ENCODE measurements at places on chromosomes 5 and 9.
A peak's percentile ranks its signal among the peaks of the same experiment; 100 is the strongest.

DNA sequence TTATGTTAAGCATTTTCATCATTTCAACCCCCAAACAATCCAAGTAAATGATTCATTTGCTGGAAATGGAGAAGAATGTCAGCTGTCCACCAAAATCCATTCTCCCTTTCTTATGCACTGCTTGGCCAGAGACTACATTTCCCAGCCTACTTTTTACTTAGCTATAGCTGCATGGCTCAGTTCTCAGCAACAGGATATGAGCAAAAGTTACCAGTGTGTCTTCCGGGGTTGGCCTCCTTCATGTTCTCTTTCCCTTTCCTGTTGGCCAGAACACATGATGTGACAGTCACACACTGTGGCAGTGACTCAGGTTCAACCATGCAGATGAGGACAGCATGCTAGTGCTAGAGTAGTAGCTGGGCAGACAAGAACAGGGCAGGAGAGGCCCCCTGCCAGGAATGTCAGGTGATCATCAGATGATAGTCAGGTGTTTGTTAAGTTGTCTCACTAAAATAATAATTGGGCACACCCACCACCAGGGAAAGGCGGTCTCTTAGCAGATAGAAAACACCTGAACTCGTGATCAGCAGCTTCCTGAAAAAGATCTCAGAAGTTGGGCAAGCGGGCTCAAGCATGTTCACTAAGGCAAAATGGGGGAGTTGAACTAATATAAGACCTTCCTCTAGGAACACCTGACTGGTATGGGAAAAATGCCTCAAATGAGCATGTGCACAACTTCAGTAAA, 12.2 kb downstream of the GPR150 start:
- DNase-seq: no peak

GRCh38 chr5:88145611-88146467, 122.8 kb downstream of the TMEM161B start:
- DNase-seq: no peak

DNA sequence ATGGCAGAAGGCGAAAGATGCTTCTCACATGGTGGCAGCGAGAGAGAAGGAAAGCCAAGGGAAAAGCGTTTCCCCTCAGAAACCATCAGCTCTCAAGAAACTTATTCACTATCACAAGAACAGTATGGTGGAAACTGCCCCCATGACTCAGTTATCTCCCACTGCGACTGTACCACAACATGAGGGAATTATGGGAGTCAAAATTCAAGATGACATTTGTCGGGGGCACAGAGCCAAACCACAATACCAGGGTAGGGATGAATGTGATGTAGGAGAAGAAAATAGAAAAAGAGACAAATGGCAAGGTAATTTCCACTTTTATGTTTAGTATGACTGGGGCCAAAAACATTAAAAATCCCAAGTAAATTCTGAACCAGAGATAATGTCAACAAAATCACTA, 216.8 kb downstream of the TRIM36 start:
- no peak for DNase-seq

- no peak for DNase-seq
These were observed 90.2 kb upstream of the SH3GL2 start for GRCh38 chr9:17488662-17489061.

DNA sequence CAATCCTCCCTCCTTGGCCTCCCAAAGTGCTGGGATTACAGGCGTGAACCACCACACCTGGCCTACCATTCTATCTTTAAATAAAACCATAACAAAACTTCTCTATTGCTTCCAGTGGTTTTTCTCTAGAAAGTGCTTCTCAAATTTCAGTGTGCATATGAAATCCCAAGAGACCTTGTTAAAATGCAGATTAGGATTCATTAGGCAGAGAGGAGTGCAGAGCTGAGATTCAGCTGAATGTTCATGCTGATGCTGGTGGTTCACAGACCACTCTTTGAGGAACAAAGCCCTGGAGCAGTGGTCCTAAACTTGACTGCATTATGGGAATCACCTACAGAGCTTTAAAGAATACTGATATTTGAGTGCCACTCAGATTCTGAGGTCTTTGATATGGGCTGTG, 28.2 kb downstream of the CARD6 start:
- no peak for DNase-seq

- no peak for DNase-seq
These were observed 145.9 kb downstream of the PRELID2 start for GRCh38 chr5:145689235-145689634.

GRCh38 chr9:71602652-71603051, 165.7 kb downstream of the CEMIP2 start:
- DNase-seq: no peak

DNA sequence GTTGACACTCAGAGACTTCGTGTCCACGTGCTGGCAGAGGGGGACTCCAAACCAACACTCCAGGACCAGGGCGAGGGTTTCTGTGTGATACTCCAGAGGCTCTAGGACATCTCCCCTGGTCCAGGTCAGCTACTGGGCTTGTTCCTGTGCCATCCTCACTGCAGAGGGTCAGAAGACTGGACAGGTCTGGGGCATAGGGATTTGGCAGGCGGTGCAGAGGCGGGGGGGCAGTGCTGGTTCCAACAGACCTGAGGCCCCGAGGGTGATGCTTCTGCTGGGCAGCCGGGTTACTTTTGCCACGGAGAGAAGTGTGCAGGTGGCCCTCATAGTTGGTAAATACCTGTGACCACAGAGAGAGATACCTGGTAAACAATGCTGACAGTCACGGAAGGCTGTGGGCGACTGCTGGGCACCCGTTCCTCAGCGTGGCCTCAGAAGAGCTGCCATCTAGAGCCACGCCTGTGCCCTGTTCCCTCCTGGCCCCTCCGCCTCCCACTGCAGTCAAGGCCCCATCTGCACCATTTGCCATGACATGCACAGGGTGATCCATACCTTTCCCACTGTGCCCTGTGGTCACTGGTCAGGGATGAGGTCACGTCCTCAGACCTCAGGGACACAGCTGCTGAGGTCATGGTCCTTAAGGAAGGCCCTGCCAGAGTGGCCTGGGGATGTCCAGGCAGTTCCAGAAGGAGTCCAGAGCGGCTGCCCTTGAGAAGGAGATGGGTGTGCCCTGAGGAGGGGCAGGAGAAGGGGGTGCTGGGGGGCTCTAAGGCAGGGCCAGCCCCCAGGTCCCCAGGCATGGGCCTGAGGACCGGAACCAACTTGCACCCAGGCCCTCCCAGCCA, 30.0 kb downstream of the TRIP13 start:
- peak; percentile 58 for DNase-seq

GRCh38 chr9:8486095-8486494, 686.5 kb upstream of the DMAC1 start:
- no peak for DNase-seq

- no peak for DNase-seq
These were observed 115.9 kb downstream of the RGS3 start for GRCh38 chr9:113579283-113580040.

DNA sequence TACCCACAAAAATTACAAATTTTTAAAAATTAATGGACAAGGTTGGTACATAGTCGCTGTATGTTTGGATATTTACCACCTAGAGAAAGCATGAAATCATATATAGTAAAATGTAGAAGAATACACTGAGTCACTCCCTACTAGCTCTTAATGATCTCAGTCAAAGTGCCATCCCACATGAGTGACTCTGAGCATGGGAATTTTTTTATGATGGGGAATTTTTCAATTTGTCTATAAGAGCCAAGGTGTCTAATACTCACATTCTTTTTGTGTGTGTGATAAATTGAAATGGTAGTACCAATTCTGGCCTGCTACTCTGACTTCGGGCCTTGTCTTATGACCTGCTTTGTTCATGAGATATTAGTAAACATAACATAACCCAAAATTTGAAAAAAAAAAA, 483.2 kb downstream of the CDH10 start:
- DNase-seq: no peak

- no peak for DNase-seq
These were observed 6.0 kb downstream of the LRSAM1 start for GRCh38 chr9:127457191-127457878.

- DNase-seq: no peak
These were observed 95.4 kb upstream of the LIFR start for GRCh38 chr5:38651806-38652205.

GRCh38 chr9:83633676-83634075, 10.7 kb downstream of the IDNK start:
- no peak for DNase-seq

- DNase-seq: no peak
These were observed 474.1 kb upstream of the TUSC1 start for GRCh38 chr9:26152350-26152749.

GRCh38 chr5:83034036-83034435, 43.2 kb downstream of the TMEM167A start:
- DNase-seq: peak; percentile 64

GRCh38 chr5:163363389-163363788, 74.0 kb upstream of the CCNG1 start:
- DNase-seq: no peak

GRCh38 chr5:17378346-17378997, 119.6 kb upstream of the TAF11L2 start:
- DNase-seq: no peak

DNA sequence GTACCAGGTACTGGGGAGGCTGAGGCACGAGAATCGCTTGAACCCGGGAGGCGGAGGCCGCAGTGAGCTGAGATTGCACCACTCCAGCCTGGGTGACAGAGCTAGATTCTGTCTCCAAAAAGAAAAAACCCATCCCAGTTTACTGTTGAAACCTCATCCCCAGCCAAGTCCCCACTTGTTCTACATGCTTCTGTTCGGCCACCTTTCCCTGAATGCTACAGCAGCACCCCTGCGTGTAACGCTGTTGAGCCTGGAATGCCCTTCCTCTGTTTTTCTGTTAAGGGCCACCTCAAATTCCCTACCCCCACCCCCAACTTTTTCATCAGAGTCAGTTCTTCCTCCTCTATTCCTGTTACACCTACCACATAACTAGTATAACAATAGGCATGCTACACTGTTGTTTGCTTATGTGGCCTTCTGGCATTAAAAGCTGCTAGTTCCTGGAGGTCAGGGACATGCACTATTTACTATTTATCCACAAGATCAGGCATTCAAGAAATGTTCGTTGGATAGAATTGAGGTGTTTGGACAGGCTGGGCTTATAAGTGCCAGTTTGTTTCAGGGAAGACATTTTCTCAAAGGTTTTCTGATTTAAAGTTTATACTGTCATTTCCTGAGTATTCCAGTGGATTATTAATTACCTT, 47.1 kb upstream of the C5orf47 start:
- DNase-seq: no peak

GRCh38 chr5:67257077-67257476, 60.5 kb upstream of the CD180 start:
- DNase-seq: no peak

DNA sequence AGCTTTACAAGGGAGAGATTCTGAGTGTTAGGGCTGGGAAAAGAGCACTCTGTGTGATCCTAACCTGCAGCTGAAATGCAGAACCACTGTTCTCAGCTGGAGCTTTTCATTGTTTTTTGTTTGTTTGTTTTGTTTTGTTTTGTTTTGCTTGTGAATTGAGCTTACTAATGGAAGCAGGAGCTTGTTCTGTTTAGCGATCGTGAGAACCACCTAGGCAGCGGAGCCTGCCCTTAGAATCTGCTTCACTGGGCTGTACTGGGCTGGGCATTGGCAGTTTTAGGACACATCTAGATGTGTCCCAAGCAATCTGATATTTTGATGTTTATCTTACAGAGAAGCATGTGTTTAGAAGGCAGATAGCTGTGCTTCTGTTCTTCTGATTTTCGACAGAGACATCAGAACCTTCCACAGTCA, 14.3 kb downstream of the SYK start:
- DNase-seq: no peak

DNA sequence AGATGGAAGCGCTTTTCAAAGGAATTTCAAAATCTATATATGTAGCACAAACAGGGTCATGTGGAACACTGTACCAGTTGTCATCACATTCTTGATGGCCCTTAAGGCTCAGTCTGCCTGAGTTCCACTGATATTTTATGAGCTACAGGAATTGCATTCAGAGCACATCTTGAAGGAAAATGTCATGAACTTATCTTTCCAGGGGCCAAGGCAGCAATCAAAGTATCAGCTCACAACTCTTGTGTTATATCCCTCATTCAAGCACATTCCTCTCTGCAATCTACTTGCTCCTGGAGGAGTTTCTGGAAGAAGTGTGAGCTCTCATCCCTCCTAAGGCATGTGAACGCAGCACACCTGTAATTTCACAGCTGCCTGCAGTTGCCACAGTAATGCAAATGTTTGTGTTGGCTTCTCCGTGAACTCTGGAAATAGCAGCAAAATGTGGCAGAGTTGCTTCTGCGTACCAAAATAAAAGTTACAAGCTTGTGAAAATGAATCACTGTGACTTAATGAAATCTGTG, 89.7 kb upstream of the EQTN start:
- no peak for DNase-seq

DNA sequence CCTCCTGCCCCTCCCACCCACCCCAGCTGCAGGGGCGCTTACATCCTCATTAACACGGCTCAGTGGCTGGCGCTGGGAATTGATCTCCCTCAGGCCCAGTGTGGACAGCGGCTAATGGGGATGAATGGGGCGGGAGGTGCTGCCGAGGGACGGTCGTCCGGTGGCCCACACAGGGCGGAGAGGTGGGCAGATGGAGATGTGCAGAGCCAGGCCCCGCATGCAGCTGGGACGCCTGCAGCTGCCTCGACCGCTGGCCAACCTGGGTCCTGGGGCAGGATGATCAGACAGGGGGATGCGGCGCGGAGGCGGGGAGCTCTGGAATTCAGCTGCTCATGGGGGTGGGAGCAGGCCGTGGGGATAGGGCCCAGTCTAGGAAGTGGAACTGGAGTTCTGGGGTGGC, 17.6 kb downstream of the TSPAN17 start:
- DNase-seq: no peak

DNA sequence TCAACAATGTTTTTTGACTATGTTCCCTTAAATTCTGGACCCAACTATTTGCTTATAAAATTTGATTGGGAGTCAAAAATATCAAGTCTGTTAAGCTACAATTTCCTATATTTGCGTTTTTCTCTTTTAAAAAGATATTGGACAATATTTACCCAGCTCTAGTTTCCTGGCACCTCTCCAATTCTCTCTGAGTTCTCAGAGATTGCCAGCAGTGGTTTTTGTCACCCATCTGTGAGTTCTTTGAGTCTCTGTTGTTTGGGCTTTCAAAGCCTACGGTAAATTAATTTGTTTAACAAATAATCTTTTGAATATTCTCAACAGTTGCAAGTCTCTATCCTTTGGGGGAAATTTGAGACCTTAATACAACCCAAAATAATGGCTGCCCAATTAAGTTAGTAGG, 174.2 kb upstream of the PUM3 start:
- no peak for DNase-seq

DNA sequence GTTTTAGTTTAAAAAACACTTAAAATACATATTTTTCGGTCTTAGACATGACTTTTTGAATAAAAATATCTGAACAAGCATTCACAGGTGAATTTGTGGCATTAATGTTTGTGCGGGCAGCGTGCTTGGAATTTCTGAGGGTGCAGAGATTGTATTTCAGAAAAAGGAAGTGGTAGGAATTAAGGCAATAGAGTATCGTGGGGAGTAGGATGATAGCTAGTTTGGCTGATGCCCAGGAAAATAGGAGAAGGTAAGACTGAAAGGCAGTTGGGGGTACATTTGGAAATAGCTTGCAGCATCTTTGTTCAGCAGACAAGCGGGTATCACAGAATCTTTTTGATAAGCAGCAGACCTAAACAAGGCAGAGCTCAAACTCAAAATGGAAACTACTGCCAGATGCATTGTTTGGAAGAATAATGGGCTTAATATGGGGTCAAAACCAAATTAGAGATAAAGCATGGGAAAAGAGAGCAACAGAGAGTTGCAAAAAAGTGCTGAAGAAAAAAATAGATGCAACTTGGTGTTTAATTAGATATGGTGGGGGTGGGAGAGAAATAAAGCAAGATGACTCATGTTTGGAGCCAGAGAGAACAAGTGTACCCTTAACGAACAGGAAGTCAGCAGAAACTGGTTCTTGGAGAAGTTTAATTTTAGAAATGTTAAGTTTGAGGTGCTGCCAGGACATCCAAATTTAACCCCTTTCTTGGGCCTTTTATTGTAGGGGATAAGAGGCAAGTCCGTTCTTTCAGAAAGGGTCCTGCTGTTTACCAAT, 85.7 kb upstream of the ARRDC3 start:
- no peak for DNase-seq
